ENCODE measurements at places on chromosomes 5 and 9.

DNA sequence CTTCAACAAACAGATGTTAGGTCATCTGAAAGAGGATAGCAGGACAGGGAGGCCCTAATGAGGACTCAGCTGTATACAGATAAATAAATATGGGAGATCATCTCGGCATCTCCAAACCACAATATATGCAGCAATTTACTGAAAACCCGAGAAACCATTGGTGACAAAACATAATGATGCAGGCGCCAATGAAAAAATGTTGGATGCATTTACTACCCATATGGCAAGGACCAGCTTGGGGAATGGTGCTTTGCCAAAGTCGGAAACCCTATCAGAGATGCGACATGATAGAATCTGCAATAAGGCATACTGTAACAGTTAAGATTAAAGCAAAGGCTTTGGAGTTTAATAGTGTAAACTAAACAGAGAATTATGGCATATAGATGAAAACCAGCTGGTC, 92.0 kb downstream of the SNCAIP start:
- no peak for DNase-seq

DNA sequence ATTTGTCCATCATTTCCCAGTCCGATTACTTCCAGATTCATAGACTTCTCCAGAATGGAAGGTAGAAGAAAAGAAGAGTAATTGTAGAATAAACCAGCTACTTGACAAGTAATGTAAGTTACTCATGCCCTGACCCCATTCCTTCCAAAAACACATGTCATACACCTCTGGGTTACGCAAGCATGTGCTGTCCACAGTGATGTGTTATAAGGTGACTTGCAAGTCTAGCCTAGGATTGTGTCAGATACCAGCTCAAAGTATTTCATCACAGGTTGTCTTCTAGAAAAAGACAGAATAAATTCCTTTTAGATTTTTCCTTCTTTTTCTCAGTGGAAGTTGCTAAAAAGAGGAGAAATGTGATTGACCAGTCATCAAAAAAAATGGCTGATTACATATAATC, 8.0 kb upstream of the TLR4 start:
- no peak for DNase-seq

GRCh38 chr9:100652850-100653249, 75.0 kb downstream of the CAVIN4 start:
- no peak for DNase-seq

DNA sequence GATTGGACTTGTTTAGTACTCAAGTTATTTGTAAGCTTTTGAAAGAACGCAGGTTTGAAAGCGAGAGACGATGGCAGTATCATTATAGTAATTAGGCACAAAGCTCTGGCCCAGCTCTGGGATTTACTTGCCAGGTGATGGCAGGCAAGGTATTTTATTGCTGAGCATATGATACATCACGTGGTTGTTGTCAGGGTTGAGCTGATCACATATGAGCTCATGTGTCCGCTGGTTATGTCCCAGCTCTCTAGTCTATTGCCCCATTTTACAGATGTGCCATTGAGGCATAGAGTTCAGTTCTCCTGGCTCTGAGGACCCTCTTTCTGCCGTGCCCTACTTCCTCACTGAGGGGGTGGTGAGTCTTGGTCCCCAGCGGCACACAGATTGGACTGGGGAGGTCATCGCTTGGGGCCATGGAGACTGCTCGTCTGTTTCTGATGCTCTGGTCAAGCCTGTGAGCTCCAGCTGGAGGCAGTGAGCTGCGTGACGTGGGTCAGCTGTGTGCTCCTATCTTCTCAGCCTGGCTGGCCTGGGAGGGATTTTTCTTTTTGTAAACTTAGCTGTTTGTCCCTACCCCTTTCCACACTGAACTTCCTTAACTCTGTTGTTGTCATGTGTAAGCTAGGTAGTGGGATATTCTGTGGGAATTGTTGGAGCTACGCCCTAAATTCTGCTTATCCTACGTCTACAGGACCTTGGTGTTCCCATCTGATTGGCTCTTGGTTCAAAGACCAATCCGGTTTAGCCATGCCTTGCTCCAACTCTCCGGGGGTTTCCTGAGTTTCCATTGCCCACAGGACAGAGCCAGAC, 2.2 kb downstream of the NXNL2 start:
- DNase-seq, result no peak

DNA sequence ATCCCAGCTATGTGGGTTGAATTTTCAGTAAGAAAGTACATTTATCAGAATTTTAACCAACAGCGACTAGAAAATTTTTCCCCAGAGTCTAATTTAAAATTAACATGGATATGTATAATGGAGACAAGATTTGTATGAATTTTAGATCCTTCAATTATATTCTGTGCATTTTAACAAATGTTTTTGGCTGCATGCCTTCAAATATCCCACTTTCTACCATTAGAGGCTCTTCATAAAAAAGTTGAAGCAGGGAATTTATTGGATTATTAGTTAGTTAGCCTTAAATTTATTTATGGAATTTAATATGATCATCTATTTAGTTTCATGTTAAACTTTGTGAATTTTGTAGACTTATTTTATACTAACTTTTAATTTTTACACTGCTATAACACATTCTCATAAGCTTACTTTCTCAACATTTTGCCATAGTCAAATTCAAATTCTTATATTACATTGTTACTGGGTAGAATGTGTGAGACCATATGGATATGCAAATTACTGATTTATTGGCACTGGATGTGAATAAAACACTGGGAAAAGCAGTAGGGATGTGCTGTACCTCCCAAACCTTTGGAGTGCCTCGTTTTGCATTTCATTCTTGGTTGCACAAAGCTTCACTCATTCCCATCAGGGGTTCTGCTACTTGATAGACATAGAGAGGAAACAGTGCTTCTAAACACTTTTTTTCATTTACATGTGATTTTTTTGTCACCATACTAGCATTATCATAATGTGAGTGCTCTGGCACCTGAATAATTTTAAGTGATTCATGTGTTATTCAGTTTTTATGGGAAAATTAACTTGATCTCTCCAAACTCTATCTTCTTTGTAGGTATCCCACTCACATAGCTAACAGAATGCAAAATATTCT, 491.8 kb upstream of the COX7C start:
- DNase-seq, result no peak

GRCh38 chr5:123084730-123085605, 4.1 kb upstream of the PRDM6 start:
- DNase-seq, result no peak

GRCh38 chr9:111691672-111692329, 30.4 kb downstream of the GNG10 start:
- no peak for DNase-seq

- no peak for DNase-seq
Observed at GRCh38 chr9:134855900-134856377, 24.7 kb upstream of the FCN2 start.

Measured in activated CD4-positive, CD25-positive, alpha-beta regulatory T cell (primary cell).